Inflammatory macrophage treated with lipopolysaccharide for 1 hour (primary cell): ENCODE measurements at places on chromosomes 5 and 9.

DNA sequence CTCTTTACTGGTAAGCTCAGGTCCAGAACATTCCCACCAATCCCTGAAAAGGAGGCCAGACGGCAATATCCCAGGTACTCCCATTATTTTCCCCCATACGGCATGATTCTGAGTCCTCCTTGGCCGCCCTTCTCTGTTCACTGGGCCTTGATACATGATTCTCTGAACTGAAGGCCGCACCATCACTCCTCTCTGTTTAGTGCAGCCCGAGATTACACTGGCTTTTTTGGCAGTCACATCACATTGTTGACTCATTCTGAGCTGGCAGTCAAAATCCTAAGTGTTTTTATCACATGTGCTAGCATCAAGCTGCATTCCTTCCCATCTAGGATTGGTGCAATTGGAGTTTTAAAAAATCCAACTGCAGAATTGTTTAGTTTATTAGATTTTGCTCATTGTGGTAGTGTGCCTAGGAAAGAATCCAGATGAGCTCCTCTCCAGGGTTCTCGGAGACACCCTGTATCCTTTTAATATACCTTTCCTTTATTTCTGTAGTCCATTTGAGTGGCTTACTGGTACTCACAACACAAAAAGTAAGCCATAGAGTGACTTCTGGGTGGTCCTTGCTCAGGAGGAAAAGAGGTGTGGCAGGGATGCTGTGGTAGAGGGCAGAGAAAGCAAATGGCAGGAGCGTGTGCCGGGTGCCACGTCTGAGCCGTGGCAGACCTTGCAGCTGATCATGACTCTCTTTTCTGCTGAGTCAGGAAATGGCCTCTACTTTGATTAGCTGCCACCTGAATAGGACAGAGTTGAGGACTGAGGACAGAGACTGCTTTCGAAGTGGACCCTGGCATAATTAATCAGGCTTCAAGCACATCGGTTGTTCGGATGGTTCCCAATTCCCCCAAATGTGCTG lies 121.1 kb upstream of the IL12B start:
- DNase-seq: no peak

DNA sequence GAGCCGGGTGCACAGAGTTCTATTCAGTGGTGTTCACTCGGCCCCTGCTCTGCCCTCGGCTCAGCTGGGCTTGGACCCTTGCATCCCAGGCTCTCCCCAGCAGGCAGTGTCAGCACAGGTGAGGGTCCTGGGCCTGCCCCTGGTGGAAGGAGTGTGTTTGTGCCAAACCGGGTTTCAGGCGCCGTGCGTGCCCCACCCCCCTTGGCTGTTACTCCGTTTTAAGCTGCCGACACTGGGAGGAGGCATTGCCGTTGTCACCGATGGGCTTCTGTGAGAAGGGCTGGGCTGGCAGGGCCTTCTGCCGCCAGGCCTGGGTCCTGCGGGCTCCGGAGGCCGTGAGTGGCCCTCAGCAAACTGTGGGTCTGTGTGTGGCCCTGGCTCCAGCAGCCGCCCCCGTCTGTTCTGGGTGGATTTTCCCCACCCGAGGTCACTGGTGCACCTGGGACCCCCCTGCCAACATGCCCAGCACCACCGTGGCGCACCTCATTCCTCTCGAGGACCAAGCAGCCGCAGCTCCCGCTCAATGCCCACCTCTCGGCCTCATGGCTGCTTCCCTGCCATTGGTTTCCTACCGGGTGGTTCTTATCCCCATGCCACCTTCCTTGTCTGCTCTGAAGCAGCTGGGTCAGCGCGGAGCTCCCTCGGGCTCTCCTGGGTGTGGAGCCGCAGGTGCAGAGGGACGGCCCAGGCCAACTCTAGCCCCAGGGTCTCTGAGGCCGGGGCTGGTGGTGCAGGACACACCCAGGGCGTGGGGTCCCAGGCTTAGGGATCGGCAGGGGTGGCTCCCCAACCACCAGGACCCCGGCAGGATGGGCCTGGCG lies 44.3 kb upstream of the EXOC3 start:
- no peak for DNase-seq

DNA sequence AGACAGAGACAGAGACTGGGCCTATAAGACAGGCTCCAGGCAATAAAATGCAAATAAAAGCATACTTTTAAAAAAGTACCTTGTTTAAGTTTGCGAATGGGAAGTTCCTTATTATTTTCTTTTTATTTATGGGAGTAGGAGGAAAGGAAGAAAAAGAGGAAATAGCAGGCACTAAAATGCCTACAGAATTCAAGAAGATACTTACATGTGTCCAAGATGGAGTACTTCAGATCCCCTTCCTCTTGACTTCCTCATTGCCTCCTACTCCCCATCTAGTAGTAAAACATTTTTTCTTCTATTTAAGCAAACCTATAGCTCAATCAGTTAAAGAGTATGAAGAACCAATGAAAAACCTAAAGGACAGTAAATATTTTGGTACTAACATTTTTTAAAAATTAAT lies 24.8 kb downstream of the GKAP1 start:
- DNase-seq: peak; percentile 7

- DNase-seq: no peak
Observed at GRCh38 chr9:129471201-129472019, 149.5 kb downstream of the C9orf50 start.

GRCh38 chr9:110936237-110936636 lies 102.0 kb downstream of the LPAR1 start:
- DNase-seq: peak; percentile 22

GRCh38 chr9:6917162-6917561 lies 159.4 kb downstream of the KDM4C start:
- DNase-seq: no peak

GRCh38 chr5:57635146-57635777 lies 152.7 kb upstream of the ACTBL2 start:
- no peak for DNase-seq

DNA sequence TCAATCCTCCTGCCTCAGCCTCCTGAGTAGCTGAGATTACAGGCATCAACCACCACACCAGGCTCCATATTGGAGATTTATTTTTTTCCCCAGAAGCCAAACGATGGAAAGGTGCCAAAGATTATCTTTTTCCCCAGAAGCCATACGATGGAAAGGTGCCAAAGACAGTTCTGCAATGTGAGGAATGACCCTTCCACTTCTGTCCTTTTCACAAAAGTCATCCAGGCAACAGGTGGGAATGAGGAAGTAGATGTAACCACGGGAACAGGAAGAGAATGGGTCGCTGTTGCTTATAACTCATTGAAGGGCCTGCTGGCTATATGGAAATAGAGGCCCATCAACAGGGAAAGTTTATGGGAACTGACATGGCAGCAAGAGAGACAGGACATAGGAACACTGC lies 233.7 kb upstream of the MSX2 start:
- no peak for DNase-seq

- no peak for DNase-seq
Observed at GRCh38 chr5:122163121-122164069, 34.0 kb downstream of the ZNF474 start.

DNA sequence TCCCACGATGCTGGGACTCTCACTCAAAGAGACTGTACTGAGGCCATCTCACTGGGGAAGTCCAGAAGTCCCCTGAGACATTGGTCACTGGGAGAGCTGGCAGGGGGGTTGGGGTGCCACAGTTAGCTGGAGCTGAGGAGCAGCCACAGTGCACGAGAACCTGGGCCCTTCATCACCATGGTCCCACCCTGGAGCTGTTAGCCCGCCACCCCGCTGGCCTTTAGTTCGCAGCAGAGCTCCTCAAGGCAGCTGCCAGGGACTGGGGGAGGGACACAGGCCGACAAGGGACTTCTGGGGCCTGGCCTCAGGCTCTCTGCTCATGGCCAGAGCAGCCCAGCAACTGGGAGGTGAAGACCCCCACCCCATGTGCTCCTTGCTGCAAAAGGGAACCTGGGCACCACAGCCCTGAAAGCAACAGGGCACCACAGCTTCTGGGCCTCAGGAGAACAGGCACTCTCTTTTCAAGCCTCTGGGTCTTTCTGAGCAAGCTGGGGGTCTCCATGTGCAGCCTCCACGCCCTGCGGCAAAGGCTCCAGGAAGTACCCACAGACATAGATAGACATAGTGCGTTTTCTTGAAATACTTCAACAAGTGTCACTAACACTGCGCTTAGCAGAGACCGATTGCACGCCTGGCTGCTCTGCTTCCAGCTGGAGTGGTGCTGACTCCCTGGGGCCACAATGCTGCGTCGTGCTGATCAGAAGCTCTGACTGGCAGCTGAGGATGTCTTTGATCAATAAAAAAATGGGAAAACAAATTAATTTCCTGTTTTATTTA lies 46.0 kb downstream of the VAV2 start:
- no peak for DNase-seq

DNA sequence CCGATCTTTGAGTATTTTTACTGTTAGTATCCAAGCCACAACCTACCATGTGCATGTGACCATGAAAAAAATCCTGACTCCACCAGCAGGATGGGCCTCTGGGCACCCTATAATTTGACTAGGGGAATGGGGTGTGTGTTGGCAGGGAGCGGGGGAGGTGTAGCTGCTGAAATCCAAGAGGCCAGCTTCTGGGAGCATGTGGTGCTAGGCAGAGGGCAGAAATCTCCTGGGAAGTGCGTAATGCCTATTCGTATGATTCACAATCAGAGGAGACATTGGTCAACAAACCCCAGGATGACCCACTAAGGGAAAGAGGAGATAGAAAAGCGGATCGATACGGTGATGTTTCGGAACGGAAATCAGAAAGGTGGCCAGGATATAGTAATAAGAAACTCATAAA lies 149.9 kb downstream of the ARSB start:
- no peak for DNase-seq

- DNase-seq: no peak
Observed at GRCh38 chr9:15498246-15498995, 12.3 kb downstream of the PSIP1 start.

- no peak for DNase-seq
Observed at GRCh38 chr5:93580927-93581445, at the start of gene NR2F1-AS1. Gene NR2F1-AS1 (minus strand): TSS chr5:93581219.

- DNase-seq: no peak
Observed at GRCh38 chr5:89283728-89284493, 400.9 kb upstream of the MEF2C start.

GRCh38 chr9:90815183-90815943 lies 13.7 kb downstream of the SYK start:
- peak; percentile 66 for DNase-seq

- DNase-seq: no peak
Observed at GRCh38 chr5:54873691-54874090, 111.7 kb downstream of the ESM1 start.

GRCh38 chr5:115829913-115830312 lies 11.5 kb downstream of the ATG12 start:
- DNase-seq: no peak

DNA sequence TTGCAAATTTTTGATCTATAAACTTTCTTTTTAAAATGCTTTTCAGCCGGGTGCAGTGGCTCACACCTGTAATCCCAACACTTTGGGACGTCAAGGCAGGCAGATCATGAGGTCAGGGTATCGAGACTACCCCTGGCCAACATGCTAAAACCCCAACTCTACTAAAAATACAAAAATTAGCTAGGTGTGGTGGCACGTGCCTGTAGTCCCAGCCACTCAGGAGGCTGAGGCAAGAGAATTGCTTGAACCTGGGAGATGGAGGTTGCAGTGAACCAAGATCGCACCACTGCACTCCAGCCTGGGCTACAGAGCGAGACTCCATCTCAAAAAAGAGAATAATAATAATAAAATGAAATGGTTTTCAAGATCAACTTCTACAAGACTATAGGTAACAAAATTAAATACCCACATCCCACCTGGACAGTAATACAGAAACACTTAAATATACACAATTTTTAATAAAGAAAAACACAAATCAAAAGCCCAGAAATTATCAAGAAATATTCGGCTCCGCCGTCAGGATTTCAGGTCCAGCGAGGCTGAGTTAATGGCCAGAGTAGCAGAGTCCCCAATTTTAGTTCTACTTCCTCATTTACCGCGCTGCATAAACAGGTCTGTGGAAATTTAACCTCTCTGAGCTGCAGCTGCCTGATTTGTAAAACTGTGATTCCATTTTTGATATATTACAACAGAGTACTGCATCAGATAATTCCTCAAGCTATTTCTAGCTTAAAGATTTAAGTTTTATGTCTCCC lies 4.0 kb downstream of the TUT7 start:
- DNase-seq: peak; percentile 60

- no peak for DNase-seq
Observed at GRCh38 chr9:136055715-136056545, 39.2 kb downstream of the NACC2 start.

- DNase-seq: no peak
Observed at GRCh38 chr9:80964914-80965313, 724.4 kb downstream of the TLE1 start.

DNA sequence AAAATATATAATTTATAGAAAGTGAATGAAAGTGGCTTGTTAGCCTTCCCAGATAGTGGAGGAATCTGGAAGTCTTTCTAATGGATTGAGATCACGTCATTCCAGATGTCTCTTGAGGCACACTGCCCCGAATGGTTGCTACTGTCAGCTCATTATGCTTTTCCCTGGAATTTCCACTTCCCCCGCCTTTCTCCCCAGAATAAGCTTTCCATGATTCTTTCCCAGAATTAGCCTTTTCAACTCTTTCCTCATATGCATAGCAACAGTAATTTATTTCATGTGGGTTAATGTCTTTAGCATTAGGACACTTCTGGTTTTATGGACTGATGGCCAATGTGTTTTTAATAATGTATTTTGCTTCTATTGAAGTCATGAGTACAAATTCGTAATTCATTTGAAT lies 81.5 kb downstream of the PALM2AKAP2 start:
- no peak for DNase-seq

GRCh38 chr9:119004618-119004990 lies 364.6 kb downstream of the BRINP1 start:
- DNase-seq: no peak

GRCh38 chr9:77569335-77569734 lies 78.8 kb downstream of the GNA14 start:
- DNase-seq: no peak

GRCh38 chr5:138874241-138874640 lies 894 bp downstream of the LRRTM2 start:
- no peak for DNase-seq
